Naive thymus-derived CD4-positive, alpha-beta T cell (primary cell): ENCODE measurements at places on chromosomes 3 and 15. TPM values are rescaled to one million over a fixed set of nuclear protein-coding genes. Genes with fewer than 3 reads are reported as not detected.

TM2D3 gene
- 87.9 TPM for total RNA-seq

REC114 gene
- not detected for total RNA-seq

GHSR gene
- not detected for total RNA-seq

GPR149 gene
- total RNA-seq, result not detected

RAB7A gene
- total RNA-seq, result 243 and 249 TPM in 2 replicates

FGD5 gene
- 0.37 TPM for total RNA-seq

FGF7 gene
- 0.05 TPM for total RNA-seq

C3orf85 gene
- not detected for total RNA-seq

CAMK2N2 gene
- total RNA-seq, result not detected

HDC gene
- 81.2 TPM for total RNA-seq

ZBTB47 gene
- total RNA-seq, result 1.6 TPM in 2 replicates

DCBLD2 gene
- 2.9 TPM for total RNA-seq

BLM gene
- 3.5 TPM for total RNA-seq

ZNF660 gene
- 1.7 TPM for total RNA-seq

TPRG1 gene
- total RNA-seq, result 0.13 TPM

RAD51 gene
- total RNA-seq, result 1.7 TPM

CELF6 gene
- 2.9 TPM for total RNA-seq

LYZL4 gene
- not detected for total RNA-seq

LXN gene
- total RNA-seq, result 4.3 TPM

B2M gene
- total RNA-seq, result 8,475 and 8,698 TPM in 2 replicates

ROBO1 gene
- 0.44 TPM for total RNA-seq

GOLGA8Q gene
- total RNA-seq, result not detected

PRTG gene
- not detected for total RNA-seq

IL5RA gene
- 8.7 TPM for total RNA-seq
